Upper lobe of right lung (tissue), 1 donor: ENCODE measurements at places on chromosomes 7 and 10.
A peak's percentile ranks its signal among the peaks of the same experiment; 100 is the strongest.

DNA sequence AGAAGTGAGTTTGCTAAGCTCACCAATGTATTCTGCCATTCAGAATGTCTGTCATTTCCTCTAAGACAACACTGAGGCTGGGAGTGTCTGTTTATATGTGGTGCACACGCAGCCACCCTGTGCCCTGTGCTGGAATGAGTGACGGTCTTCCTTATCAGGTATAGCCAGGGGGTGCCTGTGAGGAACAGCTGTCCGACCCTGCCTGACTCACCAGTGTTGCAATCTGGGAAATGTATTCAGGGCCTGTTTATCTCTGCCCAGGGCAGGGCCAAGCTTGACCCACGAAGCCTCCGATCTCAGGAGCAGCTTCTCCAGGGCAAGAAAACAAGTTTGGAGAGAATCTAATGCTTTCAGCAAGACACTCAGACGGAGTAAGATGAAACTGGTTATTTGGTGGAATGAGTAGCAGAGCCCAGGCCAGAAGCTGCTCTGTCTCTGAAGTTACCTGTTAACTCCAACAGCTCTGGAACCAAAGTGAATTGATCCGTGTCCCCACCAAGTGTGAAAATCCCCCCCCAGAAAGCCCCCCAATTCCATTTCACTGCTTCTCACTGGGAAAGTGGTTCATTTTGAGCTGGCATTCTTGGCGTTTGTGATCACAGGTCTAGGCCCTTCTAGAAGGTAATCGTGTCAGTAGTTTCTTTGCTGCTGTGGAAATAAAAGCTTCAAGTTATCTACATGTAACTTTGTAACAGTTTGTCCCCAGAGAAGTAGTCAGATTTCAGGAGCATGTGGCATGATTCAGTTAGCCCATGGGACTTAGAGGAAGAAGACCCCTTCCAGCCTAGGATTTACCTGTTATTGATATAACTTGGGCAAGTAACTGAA lies 6.1 kb upstream of the UBE2H start:
- DNase-seq, result peak; percentile 64

GRCh38 chr7:99357701-99358490 lies 16.6 kb upstream of the ARPC1B start:
- DNase-seq, result no peak

GRCh38 chr7:22219036-22219435 lies 137.9 kb downstream of the RAPGEF5 start:
- DNase-seq, result no peak

DNA sequence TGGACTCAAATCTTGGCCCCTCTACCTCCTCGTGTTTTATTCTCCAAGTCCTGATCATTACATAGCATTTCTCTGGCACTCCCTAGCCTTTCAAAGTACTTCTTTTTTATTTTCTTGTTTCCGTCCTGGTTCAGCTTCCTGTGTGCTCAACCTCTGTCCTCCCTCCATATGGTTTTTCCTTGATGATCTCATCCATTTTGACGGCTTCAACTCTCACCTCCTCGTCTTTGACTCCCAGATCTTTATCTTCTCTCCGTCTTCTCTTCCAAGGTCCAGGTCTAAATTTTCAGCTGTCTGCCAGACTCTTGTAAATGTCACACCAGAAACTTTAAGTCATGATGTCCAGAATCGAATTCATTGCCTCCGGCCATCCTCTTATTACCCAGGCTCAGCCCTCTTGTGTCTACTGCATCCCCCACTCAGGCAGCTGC lies 23.3 kb upstream of the GFRA1 start:
- DNase-seq, result no peak

- DNase-seq, result no peak
Observed at GRCh38 chr10:4431114-4431863, 394.7 kb upstream of the AKR1E2 start.

DNA sequence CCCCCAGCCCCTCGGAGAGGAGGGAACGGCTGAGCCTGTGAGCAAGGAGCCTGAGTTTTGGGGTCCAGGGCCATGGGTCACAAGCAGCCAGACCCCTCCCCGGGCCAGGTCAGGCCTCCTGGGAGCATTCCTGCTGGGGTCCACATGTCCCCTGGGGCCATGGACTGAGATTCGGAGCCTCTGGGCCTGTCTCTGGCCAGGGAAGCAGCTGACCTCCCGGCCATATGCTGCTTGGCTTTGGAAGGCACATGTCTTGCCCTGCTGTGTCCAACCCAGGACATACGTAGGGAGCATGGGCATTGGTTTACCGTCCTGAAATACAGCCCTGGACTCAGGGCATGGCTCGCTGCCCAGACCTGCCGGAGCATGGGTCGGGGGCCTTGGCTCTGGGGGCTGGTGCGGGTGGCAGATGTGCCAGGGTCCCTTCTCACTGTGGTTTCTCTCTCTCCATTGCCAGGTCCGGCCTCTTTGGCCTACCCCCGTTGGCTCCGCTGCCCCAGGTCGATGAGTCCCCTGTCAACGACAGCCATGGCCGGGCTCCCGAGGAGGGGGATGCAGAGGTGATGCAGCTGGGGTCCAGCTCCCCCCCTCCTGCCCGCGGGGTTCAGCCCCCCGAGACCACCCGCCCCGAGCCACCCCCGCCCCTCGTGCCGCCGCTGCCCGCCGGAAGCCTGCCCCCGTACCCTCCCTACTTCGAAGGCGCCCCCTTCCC lies 7.3 kb downstream of the PWWP2B start:
- DNase-seq, result peak; percentile 43

GRCh38 chr10:58512491-58513187 lies at the start of gene BICC1:
BICC1 (plus strand) TSS chr10:58512872; CDS start chr10:58513144, 272 bp downstream.
- DNase-seq, result peak; percentile 63

DNA sequence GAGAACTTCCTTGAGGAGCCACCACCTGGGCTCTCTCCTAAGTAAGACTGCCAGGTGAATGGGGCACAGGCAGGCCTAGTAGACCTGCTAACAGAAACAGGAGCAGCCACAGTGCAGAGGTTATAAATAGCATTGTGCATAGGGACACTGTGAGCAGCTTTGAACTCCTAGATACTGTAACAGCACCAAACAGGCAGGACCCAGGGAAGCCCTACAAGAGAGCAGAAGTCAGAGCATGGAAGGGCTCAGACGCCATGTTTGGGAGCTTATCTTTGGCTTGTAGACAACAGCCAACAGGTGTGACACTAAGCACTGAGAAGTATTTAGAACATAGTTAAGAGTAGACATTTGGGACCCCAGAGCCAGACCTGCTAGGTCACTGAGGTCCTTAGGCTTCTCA lies 14.5 kb downstream of the XRCC2 start:
- DNase-seq, result no peak

DNA sequence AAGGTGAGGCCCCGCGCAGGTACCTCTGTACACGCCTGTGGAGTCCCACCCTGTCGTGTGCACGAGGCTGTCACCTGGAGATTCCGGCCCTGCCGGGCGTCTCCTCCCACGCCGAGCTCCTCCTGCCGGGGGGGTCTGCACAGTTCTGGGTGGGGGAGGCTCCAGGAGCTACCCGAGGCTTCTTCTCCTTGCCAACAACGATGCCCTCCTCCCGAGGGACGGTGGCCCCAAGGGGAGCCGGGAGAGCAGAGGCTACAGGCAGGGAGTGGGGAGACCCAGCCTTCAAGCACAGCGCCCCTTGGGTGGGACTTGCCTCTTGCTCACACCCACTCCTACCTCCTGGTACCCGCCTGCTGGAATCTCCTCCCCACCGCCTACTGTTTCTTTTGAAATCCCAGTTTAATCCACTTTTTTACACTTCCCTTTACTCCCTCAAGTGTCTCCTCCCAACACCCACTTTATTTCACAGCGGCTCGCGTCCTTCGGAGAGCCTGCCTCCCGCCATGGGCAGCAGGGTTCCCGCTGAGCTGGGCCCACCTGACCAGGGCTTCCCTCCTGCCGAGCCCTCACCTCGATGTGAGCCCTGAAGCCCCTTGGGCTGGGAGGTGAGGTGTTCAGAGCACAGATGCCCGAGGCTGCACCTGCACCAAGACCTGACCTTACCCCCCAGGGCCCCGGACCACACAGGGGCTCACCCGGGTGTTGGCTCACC lies 338.1 kb downstream of the DNAJB6 start:
- peak; percentile 55 for DNase-seq

- DNase-seq, result peak; percentile 67
Observed at GRCh38 chr7:100171087-100171681, 2.8 kb upstream of the GAL3ST4 start.

- no peak for DNase-seq
Observed at GRCh38 chr10:104417637-104418292, 64.1 kb downstream of the CFAP58 start.

DNA sequence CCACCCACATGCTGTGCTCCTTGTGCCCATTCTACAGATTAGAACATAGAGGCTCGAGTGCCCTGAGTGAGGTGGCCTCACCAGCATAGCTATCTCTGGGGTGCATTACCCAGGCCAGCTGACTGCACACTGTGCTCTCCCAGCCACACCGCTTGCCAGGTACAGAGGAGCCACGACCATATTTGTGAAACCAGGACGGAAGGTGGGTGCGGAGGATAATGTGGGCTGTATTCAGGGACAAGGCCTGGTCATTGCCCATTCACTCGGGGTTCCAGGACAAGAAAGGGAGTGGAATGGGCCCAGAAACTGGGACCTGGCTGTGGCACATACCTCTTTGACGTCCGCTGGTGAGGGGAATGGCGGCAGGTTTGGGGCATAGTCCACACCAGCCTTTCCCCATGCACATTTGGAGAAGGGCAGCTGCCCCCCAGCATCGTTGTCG lies 236.0 kb downstream of the TNS3 start:
- no peak for DNase-seq

DNA sequence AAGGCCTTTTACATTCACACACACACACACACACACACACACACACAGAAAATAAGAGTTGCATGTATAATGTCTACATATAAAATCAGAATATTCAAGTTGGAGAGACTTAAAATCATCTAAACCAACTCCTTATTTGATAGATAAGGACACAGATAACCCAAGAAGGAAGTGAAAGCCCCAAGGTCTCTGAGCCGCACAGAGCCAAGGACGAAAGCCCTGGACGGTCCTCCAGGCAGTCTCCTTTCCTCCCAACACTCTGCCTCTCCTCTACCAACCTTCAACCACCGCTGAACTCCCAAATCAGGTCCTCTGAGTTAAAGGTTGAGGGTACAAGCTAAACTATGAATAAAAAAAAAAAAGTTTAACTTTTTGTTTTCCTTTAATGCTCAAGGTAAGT lies 28.2 kb downstream of the UBE2H start:
- no peak for DNase-seq

DNA sequence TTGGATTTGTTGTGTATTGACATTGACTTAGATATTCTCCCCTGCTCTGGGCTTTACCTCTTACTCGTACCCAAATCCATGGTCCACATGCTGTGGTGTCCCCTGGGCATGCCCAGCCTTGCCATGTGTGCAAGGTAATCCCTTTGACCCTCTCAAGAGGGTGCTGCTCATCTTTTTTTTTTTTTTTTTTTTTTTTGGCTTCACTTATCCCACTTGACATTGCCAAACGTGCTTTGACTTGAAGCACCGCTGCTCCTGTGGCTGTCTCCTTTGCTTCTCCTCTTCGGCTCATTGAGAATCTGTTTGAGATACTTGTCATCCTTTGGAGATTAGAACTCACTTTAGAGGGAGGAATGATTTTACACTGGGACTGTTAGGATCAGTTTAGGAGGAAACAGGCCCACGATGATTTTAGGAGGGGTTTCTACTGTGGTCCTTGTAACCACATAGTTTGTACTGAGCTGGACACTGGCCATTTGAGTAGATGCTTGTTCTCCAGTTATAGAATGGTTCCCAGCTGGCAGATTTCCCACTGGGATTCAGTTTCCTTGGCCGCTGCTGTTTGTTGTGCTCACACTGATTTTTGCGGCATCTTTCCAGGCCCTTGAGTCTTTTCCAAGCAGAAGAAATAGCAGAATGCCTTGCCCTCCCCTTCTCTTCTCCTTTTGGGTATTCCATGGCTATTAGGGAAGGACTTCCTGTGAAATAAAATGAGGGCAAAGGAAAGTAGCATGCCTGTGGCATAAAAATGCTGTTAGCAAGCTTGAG lies 184.8 kb downstream of the AUTS2 start:
- no peak for DNase-seq

- DNase-seq, result no peak
Observed at GRCh38 chr7:139671967-139672366, 105.8 kb downstream of the HIPK2 start.

- DNase-seq, result no peak
Observed at GRCh38 chr10:128469515-128469914, 343.3 kb upstream of the MKI67 start.

DNA sequence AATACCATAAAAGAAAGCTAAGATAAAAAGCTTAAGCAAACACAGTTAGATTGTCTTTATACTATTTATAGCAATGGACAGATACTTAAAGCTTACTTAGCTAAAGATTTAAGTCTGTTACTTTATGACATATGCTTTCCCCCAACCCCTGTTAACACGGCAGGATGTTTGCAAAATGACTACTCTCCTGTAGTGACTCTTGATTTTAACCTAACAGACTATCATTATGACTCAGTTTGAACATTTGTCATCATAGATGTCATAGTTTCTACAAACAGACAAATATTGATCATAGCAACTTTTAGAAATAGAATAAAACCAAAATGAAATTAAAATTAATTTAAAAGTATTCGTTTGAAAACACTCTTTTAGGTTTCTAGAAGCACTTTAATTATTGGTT lies 7.8 kb upstream of the COMMD3 start:
- DNase-seq, result no peak

DNA sequence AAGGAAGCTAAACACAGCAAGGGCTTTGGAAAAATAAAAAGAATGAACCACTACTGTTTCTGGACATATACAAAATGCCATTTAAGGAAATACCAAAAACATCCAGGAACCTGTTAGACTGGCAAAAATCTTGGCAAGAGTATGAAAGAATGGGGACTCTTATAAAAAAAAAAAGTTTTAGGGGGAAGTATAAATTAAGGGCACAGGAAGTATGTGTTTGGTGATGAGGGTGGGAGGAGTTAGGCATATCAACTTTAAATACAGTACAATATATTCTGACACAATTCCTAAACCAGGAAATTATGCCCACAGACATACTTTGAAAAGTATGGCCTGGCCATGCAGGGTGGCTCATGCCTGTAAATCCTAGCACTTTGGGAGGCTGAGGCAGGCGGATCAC lies 74.2 kb downstream of the WAPL start:
- no peak for DNase-seq

GRCh38 chr7:44247868-44248651 lies 47.3 kb downstream of the YKT6 start:
- DNase-seq, result no peak
